ENCODE measurements at places on chromosomes 2 and 18.

DNA sequence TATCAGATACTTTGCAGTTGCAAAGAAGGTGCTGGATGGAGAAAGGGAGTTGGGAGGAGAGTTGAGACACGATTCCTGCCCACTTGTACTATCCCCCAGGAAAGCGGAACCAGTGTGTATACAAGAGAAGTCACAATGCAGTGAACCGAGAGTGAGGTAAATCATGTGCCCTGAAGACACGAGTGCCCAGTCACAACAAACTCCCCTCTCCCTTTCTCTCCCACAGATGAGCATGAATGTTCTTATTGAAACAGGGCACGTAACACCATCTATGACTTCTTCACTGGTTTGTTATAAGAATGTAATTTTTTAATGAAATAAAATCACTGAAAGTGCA is 155.7 kb downstream of the IRS1 start:
- no peak for DNase-seq

- DNase-seq = no peak
Measured at GRCh38 chr2:37472959-37473358, 128.5 kb downstream of the QPCT start.

DNA sequence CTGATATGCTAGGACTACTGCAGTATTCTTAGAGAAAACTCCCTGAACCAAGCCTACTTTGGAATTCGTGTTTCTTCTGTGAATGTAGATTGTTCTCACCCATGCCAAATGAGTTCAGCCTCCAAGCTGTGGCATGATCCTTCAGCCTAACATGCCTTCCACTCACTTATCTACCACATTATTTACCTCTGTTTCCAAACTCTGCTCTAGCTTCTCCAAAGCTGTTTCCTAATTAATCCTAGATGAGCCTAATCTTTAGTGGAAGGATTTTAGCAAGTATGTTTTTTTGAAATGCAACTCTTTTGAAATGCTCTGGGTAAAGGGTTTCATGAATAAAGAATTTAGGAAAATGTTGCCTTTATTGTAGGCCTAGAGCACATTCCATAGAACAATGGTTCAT is 152.9 kb upstream of the MMADHC start:
- no peak for DNase-seq

- no peak for DNase-seq
Measured at GRCh38 chr18:13566941-13567746, 159.2 kb downstream of the FAM210A start.

DNA sequence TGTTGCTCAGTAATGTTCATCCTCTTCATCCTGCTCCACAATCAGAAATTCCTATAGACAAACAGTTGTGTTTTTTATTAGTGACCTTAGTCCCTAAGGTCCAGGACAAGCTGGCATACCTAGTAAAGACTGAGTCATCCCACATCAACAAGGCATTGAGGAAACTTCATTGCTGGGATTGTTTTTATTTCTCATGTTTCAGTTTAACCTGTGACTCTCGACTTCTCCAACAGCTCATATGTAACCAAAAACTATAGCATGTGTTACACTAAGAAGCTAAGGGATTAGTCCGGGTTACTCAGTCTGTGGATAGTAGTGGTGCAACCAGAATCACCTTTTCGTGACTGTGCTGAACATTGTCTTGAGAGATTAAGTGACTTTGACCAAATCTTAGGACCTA is 292.1 kb downstream of the RDH14 start:
- DNase-seq = no peak
